ENCODE measurements at places on chromosomes 7 and 10. TPM values are rescaled to one million over a fixed set of nuclear protein-coding genes. Genes with fewer than 3 reads are reported as not detected.

RTKN2 gene
- 0.89 TPM for total RNA-seq

FBXL13 gene
- 0.30 TPM for total RNA-seq

MALRD1 gene
- total RNA-seq = not detected

PNLIP gene
- total RNA-seq = not detected

PRF1 gene
- total RNA-seq = 0.03 TPM

GNG11 gene
- 32.1 TPM for total RNA-seq

JAKMIP3 gene
- total RNA-seq = 1.1 TPM

NUDT13 gene
- total RNA-seq = 2.6 TPM

ADAMTS14 gene
- total RNA-seq = 0.16 TPM

FFAR4 gene
- 0.08 TPM for total RNA-seq

EXOC4 gene
- total RNA-seq = 24.1 TPM

All from A549 treated with Hydrocortisone at 1 μM for 4 hours (cell line).